ENCODE measurements at places on chromosomes 1 and 21.
A peak's percentile ranks its signal among the peaks of the same experiment; 100 is the strongest.

DNA sequence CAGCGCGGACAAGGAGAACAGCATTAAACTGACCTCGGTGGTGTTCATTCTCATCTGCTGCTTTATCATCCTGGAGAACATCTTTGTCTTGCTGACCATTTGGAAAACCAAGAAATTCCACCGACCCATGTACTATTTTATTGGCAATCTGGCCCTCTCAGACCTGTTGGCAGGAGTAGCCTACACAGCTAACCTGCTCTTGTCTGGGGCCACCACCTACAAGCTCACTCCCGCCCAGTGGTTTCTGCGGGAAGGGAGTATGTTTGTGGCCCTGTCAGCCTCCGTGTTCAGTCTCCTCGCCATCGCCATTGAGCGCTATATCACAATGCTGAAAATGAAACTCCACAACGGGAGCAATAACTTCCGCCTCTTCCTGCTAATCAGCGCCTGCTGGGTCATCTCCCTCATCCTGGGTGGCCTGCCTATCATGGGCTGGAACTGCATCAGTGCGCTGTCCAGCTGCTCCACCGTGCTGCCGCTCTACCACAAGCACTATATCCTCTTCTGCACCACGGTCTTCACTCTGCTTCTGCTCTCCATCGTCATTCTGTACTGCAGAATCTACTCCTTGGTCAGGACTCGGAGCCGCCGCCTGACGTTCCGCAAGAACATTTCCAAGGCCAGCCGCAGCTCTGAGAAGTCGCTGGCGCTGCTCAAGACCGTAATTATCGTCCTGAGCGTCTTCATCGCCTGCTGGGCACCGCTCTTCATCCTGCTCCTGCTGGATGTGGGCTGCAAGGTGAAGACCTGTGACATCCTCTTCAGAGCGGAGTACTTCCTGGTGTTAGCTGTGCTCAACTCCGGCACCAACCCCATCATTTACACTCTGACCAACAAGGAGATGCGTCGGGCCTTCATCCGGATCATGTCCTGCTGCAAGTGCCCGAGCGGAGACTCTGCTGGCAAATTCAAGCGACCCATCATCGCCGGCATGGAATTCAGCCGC, 2.5 kb downstream of the S1PR1 start:
- peak; percentile 84 for DNase-seq

- peak; percentile 22 for DNase-seq
Observed at GRCh38 chr1:119582801-119583200, 65.3 kb downstream of the ZNF697 start.

DNA sequence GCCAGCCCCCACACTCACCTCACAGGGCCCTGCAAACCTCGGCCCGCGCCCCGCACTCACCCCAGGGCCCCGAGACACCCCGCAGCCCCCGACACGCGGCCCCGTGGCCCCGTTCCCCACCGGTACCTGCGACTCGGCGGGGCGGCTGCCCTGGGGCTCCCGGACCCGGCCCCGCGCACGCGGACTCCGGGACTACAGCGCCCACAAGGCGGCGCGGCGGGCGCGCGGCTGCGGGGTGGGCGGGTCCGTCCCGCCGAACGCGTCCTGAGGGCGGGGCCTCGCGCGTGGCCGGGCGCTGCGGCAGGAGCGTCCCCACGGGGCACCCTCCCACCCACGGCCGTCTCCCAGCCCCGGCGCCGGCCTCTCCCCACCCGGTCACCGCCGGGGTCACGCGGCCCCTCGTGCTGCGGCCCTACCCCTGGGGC, at the start of gene SLC19A1:
Gene SLC19A1 (minus strand): TSS at position 199 of the 425 bp plus-strand sequence. CDS start 4,481 bp downstream, outside the sequence.
- peak; percentile 76 for DNase-seq

GRCh38 chr21:46434322-46434958, 24.3 kb upstream of the DIP2A start:
- DNase-seq = no peak

GRCh38 chr1:198778049-198778448, 139.2 kb downstream of the PTPRC start:
- no peak for DNase-seq

- no peak for DNase-seq
Observed at GRCh38 chr1:40905061-40905460, 42.9 kb upstream of the CITED4 start.

- no peak for DNase-seq
Observed at GRCh38 chr1:4045397-4046010, 145.4 kb upstream of the C1orf174 start.
